EL (cell line): ENCODE measurements at places on chromosomes 4 and X.
A peak's percentile ranks its signal among the peaks of the same experiment; 100 is the strongest.

DNA sequence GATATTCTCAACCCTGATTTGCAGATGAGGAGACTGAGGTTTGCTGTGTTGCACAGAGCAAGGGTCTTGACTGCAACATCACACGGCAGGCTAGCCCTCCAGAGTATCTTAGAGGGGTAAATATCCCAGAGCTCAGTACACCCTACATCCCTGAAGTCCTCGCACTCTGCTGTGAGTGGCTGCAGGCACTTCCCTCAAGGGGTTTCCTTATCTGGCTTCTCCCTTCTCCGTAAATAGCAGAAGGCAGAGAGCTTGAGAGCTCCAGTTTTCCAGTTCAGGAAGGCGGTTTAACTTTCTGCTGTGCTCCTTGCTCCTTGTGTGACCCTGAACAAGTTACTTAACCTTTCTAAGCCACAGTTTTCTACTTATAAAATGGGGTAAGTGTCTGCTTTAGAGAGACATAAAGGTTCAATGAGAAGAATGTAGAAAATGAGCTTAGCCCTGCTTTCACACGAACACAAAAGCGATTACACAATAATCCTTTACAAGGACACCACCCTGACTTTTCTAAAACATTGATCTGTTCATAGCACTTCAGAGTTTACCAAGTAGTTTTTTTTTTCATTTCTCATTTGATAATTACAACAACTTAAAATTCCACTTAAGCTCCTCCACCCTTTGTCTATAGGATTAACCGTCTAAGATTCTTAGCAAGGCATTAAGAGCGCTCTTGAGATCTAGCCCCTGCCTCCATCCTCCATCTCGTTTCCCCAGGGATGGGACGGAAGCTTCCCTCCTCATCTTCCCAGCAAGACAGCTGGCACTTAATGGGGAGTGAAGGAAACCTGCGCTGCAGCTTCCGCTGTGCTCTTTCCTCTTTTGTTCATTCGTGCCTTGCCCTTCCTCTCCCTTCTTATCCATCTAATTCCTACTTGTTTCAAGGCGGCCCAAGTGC lies 68.4 kb downstream of the TAPT1 start:
- no peak for DNase-seq

DNA sequence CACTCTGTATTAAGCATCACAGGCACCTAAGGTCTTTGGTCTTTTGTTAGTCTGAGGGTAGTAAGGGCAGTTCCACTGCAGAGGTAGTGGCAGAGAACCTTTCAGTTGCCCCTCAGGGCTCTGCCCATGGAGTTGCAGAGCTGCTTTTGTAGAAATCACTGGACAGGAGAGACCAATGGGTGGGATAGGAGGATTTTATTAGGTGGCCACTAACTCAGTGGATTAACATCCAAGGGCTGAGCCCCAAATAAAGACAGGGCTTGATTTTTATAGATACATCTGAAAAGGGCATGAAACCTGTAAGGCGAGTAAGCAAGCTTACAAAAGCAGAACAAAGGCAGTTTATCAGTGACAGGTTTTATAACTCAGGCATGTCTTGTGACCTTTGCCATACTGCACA lies 1035.4 kb downstream of the SH3BGRL start:
- no peak for DNase-seq

DNA sequence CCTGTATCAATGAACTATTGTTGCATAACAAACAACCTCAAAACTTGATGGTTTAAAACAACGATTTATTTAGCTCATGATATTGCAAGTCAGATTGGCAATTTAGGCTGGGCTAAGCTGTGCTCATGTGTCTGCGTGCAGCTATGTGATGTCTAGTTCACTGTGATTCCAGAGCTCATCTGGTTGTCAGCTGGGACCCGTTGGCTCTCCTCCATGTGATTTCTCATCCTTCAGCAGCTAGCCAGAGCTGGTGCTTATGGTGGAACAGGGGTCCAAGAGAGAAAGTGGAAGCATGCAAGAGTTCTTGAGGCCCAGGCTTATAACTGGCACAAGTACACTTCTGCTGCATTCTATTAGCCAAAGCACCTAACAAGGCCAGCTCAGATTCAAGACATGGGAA lies 28.8 kb upstream of the TRPC3 start:
- peak; percentile 15 for DNase-seq

DNA sequence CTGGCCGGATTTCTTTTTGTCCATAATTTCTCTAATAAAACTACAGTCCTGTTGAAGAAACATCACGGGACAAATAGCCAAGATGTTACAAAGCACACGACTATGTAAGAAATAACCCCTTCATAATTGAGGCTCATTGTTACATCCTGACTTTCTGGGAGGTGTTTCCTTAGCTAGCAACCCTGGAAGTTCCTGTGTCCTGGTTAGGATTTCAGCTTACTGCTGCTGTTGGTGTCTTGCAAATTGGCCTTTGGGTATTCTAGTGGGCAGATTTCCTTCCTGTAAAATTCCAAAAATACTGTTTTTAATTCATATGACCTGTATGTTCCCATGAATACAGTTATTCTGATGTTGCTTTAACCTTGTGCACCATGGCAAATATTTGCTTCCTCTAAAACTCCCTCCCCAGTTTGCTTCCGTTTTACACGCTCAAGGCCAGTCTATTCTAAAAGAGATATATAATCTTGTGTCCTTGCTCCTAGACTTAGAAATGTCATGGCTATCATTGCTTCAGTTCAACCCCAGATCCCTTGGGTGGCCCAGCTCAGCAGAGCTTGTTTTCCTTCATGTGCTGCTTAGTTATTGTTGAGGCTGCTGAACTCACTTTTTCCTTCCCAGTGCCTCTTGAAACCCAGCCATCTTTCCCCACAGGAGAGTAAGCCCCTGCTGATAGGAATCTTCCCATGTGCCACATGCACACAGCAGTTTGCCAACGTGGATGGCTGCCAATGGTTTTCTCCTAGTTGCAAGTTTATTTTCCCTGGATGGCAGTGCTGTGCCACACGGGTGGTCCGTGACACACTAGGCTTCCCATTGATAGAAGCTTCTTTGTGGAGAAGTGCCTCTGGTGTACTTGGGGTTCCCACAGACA lies 75.8 kb downstream of the TSPAN7 start:
- DNase-seq: no peak

- DNase-seq: no peak
These were observed 17.3 kb downstream of the CMC4 start for GRCh38 chrX:155053656-155054055.

GRCh38 chr4:5869966-5870619 lies 22.8 kb downstream of the CRMP1 start:
- no peak for DNase-seq

DNA sequence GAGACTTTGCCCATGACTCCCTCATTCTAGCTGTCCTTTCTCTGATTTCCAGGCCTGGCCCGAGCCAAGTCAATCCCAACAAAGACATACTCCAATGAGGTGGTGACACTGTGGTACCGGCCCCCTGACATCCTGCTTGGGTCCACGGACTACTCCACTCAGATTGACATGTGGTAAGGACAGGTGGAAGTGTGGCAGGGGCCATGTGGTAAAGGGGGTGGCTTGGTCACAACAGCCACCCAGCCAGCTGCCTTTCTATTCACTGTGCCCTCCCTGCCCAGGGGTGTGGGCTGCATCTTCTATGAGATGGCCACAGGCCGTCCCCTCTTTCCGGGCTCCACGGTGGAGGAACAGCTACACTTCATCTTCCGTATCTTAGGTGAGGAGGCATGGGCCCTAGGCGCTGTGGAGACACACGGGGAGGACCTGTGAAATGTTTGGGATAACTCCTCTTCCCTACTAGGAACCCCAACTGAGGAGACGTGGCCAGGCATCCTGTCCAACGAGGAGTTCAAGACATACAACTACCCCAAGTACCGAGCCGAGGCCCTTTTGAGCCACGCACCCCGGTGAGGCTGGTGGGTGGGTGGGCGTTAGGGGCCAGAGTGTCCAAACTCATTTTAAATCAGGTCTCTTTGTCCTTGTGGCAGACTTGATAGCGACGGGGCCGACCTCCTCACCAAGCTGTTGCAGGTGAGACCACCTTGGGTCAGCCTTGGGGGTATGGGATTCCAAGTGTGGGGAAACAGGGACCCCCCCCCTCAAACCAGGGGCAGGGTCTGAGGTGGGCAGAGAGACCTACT lies 6.1 kb upstream of the USP11 start:
- no peak for DNase-seq

- DNase-seq: no peak
These were observed 134.1 kb downstream of the PJA1 start for GRCh38 chrX:69031181-69031580.

DNA sequence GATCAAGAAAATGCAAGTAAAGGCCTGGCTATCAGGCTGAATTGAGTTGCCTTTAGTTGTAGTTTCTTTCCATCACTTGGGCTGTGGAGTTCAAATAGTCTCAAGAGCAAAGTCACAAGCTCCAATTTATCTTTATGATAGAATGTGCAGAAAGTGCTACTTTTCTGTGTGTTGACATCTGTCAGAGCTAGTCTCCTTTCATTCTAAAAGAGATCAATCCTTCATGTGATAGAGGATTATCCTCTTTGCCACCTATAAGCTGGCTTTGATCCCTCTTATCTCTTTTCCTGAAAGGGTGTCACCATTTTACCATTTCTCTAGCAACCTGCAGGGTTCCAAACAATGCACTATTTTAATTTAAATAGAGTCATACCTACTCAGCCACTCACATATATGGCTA lies 224.9 kb downstream of the TEX13A start:
- no peak for DNase-seq

DNA sequence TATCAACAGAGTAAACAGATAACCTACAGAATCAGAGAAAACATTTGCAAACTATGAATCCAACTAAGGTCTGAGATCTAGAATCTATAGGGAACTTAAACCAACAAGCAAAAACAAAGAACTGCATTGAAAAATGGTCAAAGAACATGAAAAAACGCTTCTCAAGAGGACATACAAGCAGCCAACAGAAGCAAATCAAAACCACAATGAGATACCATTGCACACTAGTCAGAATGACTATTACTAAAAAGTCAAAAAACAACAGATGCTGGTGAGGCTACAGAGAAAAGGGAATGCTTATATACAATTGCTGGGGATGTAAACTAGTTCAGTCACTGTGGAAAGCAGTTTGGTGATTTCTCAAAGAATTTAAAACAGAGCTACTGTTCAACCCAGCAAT lies 255.7 kb downstream of the TMEM47 start:
- no peak for DNase-seq

GRCh38 chr4:141132072-141132708 lies 1.1 kb downstream of the RNF150 start:
- DNase-seq: peak; percentile 35

GRCh38 chr4:97396605-97397004 lies 746.7 kb downstream of the STPG2 start:
- DNase-seq: no peak

GRCh38 chrX:45198301-45198700 lies 2.4 kb downstream of the DIPK2B start:
- DNase-seq: no peak

DNA sequence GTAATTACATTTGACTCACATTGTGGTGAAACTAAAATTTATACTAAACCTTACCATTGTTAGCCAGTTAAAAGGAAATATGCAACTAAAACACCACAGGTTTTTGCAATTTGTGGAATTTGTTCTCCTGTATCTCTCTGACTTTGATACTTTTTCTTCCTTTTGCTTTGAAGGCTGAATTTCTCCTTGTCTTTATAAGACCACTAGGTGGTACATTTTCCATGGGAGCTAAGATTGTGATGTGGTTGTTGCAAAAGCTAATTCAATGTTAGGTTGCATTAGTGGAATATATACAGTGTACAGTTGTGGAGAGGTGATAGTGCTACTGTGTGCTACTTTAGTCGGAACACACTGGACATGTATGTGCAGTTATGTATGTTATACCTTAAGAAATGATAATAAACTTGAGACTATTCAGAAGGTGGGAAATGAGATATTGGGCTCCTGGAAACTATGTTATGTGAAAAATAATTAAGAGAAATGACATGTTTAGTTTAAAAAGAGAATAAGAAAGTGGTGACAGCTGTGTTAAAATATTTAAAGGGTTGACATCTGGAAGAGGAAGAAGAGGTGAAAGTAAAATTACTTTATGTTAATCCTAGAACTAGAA lies 70.3 kb downstream of the ARL9 start:
- DNase-seq: peak; percentile 35

- DNase-seq: no peak
These were observed 9.9 kb downstream of the PHEX start for GRCh38 chrX:22041907-22042530.

DNA sequence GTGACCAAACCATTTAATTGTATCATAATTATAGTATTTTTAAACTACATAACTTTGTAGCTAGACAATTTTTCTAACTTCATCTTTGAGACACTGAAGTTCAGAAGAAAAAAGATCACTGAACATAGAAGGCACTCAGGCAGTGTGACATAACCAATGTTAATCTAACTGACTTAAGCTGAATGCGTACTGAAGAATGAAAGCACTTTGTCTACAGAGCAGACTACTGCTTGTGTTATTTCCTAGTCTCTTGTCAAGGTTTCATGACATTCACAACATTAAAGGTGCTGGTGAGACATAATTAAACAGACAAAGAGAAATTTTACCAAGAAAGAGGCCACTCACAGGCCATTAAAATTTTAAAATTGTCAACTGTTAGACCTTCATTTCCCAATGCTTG lies 13.5 kb downstream of the AMMECR1 start:
- DNase-seq: no peak

- peak; percentile 24 for DNase-seq
These were observed 1.5 kb downstream of the GRID2 start for GRCh38 chr4:92305148-92305877.

- peak; percentile 70 for DNase-seq
These were observed 8.5 kb upstream of the AKAP17A start for GRCh38 chrX:1582686-1583437.

DNA sequence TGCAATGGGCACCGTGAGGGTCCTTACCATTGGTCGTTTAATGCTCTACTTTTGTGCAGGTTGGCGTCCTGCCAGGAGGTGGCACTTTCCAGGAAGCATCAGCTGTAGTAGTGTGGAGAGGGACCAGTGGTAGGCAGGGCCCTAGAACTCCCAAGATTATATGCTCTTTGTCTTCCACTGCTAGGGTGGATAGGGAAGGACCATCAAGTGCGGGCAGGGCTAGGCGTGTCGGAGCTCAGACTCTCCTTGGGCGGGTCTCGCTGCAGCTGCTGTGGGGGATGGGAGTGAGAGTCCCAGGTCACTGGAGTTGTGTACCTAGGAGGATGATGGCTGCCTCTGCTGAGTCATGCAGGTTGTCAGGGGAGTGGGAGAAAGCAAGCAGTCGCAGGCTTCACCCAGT lies 134.7 kb downstream of the KLF8 start:
- DNase-seq: no peak

- DNase-seq: no peak
These were observed 1.3 kb upstream of the SOD3 start for GRCh38 chr4:24794051-24794450.

GRCh38 chrX:40646489-40647306 lies 663 bp downstream of the CXorf38 start:
- peak; percentile 33 for DNase-seq

DNA sequence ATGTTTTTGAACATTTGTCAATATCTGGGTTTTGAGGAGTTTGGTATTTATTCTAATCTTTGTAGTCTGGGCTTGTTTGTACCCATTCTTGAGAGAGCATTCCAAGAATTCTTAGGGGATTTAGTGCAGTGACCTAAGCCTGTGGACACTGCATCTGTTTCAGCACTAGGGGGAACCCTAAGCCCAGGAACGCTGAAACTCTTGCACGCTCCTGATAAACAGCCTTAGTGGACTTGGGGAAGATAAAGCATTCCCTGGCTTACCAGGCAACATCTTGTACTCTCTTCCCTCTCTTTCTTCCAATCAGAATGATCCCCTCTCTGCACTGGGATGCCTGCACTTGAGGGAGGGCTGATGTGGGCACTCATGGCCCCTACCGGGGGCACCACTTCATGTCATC lies 654.9 kb upstream of the HTR2C start:
- DNase-seq: no peak

GRCh38 chr4:4948370-4948769 lies 70.9 kb downstream of the CYTL1 start:
- DNase-seq: no peak
